Thyroid gland (tissue), 4 donors: ENCODE measurements at places on chromosomes 1 and 21.

DNA sequence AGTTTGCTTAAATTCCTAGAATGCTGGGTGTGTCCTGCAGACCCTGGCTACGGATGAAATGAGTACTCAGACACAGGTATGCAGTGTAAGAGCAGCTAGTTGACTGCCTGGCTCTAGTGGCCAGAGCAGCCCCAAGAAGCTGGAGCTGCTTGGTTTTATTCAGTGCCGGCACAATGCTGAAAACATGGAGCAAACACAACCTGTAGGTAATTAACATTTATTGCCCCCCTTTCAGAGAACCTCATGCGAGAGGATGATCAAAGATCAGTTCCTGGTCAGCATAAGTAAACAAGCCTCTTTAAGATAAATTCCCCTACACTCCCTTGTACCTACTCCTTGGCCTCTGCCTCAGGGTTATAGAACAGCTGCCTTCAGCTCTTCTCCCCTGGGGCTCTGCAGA lies 43.2 kb downstream of the MRPS6 start:
- DNase-seq: no peak

GRCh38 chr1:16979475-16980327 lies 719 bp downstream of the MFAP2 start:
- DNase-seq: no peak

- no peak for DNase-seq
These were observed 92.1 kb downstream of the BACH1 start for GRCh38 chr21:29390778-29391177.

- DNase-seq: peak; percentile 32
These were observed 112.3 kb upstream of the IRF2BP2 start for GRCh38 chr1:234722270-234722704.

GRCh38 chr21:14617871-14618270 lies 71.8 kb upstream of the SAMSN1 start:
- no peak for DNase-seq

DNA sequence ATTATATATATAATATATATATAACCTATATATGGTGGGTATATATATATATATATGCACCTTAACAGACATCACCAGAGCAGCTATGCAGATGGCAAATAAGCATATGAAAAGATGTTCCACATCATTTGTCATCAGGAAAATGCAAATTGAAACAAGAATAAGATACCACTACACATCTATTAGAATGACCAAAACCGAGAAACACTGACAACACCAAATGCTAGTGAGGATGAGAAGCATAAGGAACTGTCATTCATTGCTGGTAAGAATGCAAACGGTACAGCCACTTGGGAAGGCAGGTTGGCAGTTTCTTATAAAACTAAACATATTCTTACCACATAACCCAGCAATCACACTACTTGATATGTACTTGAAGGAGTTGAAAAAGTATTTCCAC lies 219.8 kb upstream of the PRMT6 start:
- no peak for DNase-seq

DNA sequence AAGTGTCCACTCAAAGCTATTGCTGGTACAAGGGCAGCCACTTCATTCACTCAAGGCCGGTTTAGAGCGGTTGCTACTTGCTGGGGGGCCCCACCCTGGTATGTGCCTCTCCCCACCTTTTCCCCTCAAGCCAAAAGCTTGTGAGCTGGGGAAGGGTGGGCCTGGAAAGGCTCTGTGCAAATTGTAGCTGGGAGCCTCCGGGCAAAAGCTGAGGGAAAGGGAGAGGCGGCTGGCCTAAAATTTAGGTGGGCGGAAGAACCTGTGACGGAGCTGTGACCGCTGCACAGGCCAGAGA lies 306 bp upstream of the SH3D21 start:
- DNase-seq: peak; percentile 75

DNA sequence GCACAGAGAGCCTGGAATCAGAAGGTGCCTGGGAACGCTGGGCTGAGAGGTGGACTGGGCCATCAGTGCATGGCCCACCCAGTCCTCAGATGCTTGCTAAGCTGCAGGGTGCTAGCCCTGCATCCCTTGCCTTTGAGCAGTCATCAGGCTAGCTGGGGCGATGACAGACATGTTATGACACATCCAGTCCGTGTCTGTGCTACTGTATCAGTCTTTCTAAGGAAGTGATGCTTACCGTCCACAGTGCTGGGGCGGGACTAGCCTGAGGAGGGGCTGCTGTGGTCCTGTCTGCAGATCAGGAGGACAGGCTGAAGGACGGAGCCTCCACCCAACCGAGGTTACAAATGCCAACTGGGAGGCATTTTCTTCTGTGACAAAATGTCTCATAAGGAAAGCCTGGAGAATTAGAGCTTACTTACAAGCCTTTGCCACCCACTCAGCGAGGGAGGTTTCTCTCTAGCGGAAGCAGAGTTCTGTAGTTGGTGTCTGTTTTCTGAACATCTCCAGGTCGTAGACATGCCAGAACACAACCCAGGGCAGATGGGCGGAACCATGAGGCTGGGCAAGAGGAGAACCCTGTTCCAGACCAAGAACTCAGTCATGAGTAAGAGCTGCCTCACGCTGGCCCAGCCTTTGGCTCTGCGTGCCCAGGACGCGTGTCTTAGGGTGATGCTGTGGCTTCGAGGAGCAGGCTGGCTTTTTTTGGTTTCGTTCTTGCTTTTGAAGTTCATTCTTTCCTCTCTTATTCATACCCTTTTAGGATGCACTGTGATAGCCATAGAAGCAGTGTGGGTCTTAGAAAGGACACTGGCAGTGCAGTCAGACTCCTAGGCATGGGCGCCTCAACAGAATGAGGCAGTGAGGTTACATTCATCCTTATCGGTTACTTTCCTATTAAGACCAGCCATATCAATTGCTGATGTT lies 14.3 kb downstream of the SLFNL1 start:
- DNase-seq: no peak

DNA sequence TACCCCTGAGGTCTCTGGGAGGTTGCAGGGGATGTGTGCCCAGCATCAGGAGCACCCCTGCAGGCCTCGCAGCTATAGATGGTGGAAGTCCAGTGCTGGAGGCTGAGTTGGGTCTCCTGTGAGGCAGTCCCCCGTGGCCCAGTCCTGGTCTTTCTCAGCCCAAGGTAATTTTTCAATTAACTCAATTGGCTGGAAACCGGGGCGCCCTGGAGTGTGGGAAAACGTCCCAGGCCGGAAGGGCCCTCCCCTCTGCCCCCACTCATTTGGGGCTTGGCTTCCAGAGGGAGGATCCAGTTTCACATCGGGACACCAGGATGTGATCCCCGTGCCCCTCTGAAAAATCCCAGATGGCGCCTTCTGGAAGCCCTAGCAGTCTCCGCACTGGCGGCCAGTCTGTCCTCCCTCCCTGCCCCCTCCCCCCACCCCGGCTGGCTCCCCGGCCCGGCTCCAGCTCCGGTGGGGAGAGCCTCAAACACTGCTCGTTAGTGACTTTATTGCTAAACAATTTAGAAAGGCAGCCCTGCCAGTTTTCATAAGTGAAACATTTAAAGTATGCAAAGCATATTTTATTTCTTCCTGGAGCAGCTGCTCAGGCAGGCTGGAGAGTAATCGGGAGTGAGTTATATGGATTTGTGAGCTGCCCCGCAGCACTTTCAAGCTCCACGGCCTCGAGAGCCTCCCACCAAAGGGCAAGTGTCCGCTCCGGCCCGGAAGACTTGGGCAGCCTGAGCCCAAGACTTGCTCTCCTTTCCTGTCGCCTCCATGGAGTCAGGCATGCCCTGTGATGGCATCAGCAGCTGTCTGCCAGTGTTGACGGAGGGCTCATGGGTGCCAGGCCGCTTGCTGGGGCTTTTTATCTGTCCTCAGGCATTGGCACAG lies 208.2 kb upstream of the TMEM51 start:
- DNase-seq: no peak

DNA sequence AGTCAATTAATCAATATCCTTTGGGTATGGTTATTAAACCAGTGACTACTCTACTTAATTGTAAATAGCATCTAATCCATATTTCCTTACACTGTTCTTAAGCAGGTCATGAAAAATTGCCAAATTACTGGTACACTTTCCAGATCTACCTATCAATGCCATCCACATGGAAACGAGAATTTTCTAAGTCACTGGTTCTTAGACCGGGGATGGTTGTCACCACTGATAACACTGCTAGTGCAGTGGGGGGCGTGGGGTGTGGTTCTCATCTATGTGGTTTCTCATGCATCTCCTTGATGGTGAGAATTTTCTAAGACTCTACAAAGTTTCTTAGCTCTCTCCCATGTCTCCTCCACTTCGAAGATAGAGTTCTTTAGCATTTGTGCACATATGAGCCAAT lies 63.7 kb upstream of the COG2 start:
- DNase-seq: no peak

GRCh38 chr21:15415541-15416261 lies 314.1 kb upstream of the USP25 start:
- no peak for DNase-seq

GRCh38 chr1:231252336-231252735 lies 11.3 kb downstream of the GNPAT start:
- DNase-seq: no peak

GRCh38 chr1:14494911-14495310 lies 103.6 kb upstream of the KAZN start:
- DNase-seq: no peak

- DNase-seq: no peak
These were observed 31.8 kb downstream of the DBT start for GRCh38 chr1:100217834-100218233.

- DNase-seq: peak; percentile 8
These were observed 87.2 kb upstream of the IVNS1ABP start for GRCh38 chr1:185404291-185404690.

DNA sequence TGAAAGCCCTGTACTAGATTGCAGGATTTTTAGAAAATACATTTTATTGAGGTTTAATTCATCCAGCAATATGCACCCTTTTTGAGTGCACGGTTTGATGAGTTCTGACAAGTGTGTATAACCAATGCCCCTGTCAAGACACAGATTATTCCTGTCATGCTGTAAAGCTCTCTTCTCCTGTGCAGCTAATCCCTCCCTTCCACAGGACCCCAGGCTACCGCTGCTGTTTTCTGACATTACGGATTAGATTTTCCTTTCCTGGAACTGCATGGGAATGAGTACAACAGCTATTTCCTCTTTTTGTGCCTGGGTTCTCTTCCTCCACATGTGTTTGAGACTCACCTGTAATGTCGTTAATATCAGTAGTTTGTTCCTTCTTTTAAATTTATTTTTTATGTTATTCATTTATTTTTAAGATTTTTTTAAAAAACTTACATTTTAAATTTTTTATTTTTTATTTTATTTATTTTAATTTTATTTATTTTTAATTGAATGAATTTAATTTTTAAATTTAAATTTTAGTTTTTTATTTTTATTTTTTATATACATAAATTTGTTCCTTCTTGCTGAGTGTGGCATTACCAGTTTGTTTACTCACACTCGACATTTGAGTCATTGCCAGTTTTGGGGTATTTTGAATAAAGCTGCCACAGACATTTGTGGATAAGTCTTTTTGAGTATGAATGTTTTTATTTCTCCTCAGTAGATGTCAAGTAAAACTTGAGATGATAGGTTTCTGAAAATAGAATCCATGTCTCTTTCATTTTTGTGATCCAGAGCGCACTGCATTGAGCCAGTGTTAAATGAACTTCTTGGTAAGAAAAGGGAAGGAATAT lies 79.0 kb upstream of the B3GALT5 start:
- no peak for DNase-seq

GRCh38 chr1:67843746-67844145 lies 10.5 kb upstream of the GNG12 start:
- no peak for DNase-seq

GRCh38 chr1:193062698-193063463 lies 3.5 kb downstream of the RO60 start:
- DNase-seq: no peak

DNA sequence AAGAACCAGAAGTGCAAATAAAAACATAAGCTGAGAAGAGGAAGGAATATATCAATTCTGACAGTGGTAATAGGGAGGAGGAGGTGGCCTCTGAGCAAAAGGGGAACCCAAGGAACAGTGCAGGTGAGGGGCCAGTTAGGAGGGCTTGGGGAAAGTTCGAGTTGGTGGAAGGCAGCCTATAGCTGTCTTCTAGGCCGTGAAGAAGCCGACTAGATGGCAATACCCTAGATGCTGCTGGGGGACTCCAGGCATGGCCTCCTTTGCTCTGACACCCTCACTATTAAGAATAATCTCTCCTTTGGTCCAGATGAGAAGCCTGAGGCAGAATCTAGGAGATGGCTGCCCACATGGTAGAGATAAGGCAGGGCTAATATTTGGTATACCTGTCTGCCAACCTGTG lies 351.1 kb upstream of the PLXNA2 start:
- DNase-seq: no peak

GRCh38 chr1:99756598-99756997 lies 9.8 kb downstream of the FRRS1 start:
- DNase-seq: no peak

- DNase-seq: no peak
These were observed 92.5 kb upstream of the C21orf91 start for GRCh38 chr21:17911628-17912027.

DNA sequence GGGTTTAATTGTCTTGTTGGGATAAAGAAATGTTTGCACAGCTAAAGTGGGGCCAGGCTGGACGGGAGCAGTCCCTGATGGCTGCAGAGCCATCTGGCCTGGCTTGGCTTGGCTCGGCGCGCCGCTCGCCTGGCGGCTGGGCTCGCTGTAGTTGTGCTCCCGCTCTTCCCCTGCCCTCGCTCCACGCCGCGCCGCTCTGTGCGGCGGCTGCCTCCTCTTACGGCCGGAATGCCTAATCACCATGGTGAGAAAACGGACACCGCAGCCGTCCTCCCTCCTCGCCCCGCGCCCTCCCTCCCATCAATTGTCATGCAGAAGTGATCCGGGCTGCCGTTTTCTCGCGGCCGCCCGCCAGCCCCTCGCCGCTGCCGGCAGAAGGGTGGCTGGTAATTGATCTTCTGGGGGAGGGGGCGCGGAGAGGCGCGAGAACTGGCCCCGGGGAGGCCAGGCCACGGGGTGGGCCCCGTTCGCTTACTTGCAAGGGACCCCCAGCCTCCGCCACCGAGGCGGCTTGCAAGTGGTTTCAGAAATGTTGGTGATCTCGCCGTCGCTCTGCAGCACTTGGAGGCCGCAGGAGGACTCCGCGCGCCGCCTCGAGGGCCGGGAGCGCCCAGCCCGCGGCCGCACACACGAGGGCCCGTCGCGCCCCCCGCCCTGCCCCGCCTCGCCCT lies 12.4 kb downstream of the RNF220 start:
- no peak for DNase-seq

GRCh38 chr1:201044119-201044518 lies 20.6 kb upstream of the KIF21B start:
- no peak for DNase-seq

- no peak for DNase-seq
These were observed 5.9 kb upstream of the MROH9 start for GRCh38 chr1:170929412-170929834.

DNA sequence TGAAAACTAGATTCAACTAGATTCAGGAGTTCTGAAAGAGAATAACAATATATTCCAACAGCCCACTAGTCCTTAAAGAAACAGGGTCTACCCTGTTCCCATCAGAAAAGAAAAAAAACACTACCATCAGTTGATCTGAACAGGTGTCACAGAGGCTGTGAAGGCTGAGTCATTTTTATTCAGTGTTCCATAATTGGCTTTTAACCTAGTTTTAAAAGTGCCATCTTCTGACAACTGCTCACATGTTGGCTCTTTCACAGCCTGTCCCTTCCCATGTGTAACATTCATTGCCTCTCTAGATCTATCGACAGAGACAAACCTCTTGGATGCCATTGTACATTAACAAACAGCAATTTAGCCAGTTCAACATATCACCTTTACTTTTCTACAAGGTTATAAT lies 243.7 kb downstream of the TBX15 start:
- DNase-seq: no peak

GRCh38 chr1:17287130-17287776 lies 20.7 kb upstream of the PADI4 start:
- no peak for DNase-seq

- DNase-seq: no peak
These were observed 31.1 kb upstream of the MTF1 start for GRCh38 chr1:37890378-37891014.

GRCh38 chr1:167987174-167987573 lies 50.3 kb upstream of the MPC2 start:
- DNase-seq: no peak
